ENCODE measurements at places on chromosomes 4 and X.

GRCh38 chrX:29662101-29662500 is 553.3 kb upstream of the MAGEB2 start:
- peak; percentile 6 for DNase-seq

- DNase-seq = no peak
Measured at GRCh38 chr4:1051472-1051871, 40.0 kb downstream of the FGFRL1 start.

DNA sequence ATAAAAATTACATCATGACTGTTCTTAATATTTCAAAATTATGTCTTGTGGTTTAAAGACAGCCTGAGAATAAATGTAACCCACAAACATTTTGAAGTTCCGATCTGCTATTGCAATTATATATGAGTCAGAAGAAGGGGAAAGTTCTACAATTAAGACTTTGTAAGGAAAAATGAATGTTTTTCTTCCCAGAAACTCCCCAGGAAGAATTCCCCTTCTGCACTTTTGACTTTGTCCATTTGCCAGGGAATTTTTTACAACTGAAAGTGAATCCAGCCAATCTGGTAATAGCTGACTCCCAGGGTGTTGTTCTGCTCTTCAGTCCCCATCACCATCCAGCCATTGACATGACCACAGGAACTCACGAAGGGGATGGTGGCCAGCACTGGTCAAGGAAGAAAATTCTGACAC is 61.6 kb upstream of the NOCT start:
- DNase-seq = no peak

- DNase-seq = peak; percentile 29
Measured at GRCh38 chr4:87465739-87466366, 43.5 kb downstream of the NUDT9 start.

DNA sequence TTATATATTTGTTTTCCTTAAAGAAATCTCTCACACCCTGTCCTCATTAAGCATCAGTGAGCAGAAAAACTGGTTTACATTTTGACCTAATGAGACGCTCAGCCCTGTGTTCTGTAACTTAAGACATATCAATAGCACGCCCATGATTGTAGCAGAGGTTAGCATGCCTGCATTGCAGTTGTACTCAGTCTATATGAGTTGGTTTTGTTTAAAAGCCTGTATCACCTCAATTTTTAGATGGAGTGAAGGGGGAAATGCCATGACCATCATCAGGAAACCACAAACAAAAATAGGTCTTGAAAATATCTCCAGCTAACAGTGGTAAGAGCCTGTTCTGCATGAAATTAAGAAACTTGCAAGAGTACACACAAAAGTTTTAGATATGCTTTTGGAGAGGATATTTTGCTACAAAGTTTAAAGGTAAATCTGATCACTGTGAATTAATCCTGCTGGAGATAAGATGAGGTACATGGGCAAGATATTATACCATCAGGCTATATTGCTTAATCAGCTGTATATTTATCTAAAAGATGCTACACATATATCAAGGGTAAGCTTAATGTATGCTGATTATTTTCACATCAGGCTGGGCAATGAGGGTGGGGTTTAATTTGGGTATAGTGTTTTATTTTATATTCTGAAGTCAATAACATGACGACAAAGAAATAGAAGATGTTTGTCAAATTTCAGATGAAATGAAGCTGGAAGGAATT is 13.1 kb upstream of the COQ2 start:
- DNase-seq = no peak

- no peak for DNase-seq
Measured at GRCh38 chr4:173171987-173172386, 3.4 kb downstream of the GALNT7 start.

DNA sequence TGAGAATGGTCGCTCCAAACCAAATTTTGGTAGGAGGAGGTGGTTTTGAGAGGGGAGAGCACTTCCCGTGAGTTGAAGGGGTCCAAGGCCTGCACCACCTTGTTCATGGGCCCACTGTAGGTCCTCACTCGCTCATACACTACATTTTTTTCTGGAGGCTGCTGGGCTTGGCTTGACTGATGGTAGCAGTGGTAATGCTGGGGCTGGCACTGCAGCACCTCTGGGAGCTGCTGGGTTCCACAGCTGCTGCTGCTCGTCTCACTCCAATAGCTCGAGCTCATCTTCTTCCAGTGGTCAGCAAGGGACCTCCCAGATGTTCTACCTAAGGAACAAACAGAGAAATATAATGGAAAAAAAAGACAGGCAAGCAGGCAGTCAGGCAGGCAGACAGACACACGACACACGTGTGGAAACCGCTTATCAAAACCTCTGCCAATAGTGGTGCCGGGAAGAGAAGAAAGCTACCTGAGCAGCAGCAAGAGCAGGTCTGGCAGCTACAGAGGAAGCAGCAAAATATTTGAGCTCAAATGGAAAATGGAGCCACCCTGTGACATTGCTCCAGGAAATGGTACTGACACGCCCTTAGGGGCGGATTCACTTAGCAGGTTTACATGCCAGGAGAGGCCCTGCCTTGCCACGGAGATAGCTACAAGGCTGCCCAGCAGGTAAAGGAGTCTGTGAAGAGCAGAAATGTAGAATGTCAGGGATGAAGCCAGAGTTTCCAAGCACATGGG is at the start of gene POF1B:
TSS of gene POF1B (minus strand) at position 492 of the 734 bp plus-strand sequence. CDS start at position 281, 211 bp downstream.
- DNase-seq = no peak

DNA sequence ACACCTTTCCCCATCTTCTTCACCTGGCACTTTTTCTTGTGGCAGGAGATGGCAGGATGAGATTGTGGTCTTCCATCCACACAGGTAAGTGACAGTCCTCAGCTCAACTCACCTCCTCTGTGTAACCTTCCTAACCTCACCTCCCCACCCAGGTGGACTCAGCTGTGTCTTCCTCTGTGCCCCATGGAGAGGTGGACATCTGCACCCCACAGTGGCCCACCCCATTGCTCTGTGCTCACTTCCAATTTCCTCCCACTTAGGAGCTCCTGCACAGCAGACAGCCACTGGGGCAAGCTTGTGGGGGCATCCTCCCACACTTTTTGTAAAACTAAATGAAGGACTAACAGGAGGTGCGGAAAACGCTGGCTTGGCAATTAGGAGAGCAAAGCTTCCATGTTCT is 61.6 kb downstream of the MSX1 start:
- DNase-seq = no peak

DNA sequence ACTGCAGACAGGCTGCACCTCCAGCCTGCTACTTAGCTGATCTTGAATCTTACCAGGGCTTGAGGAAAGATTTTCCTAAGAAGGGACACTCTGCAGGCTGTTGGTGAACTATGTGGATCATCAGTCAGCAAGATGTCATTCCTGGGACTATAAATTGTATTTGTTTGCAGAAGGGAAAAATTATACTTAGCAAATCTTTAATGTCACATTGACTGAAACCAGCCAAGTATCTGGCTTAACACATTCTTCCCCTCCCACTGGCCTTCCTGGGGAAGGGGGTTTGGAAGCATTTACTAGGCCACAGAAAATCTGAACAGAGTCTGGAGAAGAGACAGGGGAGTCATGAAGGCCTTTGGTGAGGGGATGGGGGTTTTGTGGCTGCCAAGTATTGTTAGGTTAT is 156.7 kb upstream of the EOLA2 start:
- no peak for DNase-seq

DNA sequence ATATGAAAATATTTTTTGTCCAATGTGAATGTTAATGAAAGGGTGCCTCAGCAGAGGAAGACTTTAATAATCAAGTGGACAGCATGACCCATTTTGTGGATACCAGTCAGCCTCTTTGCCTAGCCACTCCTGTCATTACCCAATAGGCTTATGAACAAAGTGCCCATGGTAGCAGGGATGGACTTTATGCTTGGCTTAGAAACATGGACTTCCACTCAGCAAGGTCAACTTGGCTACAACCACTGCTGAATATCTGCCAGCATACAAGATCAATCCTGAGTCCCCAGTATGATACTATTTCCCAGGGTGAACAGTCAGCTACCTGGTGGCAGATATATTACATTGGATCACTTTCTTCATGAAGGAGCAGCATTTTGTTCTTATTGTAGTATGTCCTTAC is 56.7 kb upstream of the NXF3 start:
- no peak for DNase-seq

DNA sequence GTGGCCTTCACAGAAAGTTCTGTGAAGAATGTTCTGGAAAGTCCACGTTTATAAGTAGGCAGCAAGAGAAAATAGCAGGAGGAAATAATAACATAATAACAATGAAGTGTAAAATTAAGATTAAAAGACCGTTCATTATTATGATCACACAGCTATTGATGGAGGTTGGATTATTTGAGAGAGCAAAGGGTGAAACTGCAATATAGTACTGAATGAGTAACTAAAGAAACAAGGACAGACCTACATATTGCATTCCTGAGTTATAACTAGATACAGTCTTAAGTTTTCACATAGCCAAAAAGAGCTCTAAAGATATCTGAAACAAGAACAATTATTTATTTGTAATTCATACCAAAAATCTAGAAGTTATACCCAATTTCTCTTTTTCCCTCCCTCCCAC is 122.9 kb upstream of the TMEM164 start:
- no peak for DNase-seq

DNA sequence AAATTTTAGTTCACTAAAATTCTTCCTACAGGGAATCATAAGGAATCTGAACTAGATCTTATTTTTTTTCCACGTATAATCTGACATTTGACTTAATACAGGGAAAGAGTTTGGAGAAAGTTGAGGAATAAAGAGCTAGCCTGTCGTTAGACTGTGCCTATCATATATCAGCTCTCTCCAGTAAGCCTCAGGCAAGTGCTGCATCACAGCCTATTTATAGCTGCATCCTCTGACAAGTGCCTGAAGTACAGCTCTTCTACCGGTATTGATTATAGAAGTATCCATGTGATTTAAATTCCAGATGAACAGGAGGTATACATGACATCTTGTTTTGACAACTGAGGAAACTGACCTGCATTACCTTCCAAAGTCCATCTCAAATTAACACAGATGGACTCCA is 248.9 kb downstream of the TLL1 start:
- DNase-seq = no peak

- no peak for DNase-seq
Measured at GRCh38 chrX:153398275-153398960, 2.7 kb downstream of the PNMA6E start.

Data from A673 (cell line).